ENCODE measurements at places on chromosomes 2 and 18.

DNA sequence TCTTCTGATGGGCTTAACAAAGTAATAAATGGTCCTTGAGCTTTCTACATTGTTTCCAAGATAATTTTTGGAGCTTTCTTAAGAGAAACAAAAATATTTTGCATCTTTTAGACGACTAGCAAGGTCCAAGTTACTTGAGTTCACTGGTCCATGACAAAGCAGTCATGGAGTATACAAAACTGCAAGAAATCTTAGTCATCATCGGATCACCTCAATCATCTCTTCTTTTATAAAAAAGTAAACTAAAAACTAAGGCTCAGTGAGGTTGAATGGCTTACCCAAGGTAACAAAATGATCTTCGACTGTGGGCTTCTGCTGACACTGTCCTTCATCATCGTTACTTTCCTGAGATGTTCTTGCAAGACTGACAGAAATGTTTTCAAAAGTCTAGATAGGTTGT, 11.9 kb downstream of the FIGN start:
- no peak for DNase-seq

- no peak for DNase-seq
Observed at GRCh38 chr2:218856167-218856895, 3.3 kb upstream of the WNT6 start.

DNA sequence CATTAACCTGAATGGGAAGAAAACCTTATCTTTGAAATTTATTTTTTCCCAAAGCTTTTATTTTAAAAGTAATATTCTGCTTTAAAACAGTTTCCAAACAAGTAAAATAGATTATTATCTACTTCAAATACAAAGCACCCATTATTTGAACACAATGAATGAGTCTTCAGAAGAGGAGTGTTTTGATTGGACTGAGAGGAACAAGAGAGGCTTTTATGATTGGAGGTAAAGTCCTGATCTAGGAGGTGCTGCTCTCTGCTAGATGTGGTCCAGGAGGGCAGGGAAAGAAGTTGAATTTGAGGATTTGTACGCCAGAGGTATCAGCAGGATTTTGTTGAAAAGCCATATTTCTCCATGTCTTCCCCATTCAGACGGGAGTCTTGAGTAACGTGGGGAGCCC, 900.7 kb downstream of the SOCS6 start:
- DNase-seq: no peak

DNA sequence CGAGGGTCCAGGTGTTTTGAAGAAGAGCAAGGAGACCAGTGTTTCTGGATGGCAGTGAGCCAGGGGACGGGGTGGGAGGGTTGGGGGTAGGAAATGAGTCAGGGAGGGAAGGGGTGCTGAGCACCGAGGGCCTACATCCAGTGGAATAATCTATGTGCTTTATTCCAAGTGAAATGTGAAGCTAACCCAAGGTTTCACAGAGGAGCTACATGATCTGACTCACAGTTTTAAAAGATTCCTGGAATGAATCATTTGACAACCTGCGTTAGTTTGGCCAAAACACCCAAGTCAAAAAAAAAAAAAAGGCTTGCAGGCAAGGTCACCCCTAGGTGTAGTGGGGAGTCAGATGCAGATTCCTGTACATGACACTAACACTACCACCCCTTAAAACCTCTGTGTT, 419.7 kb upstream of the MEX3C start:
- no peak for DNase-seq

- DNase-seq: no peak
Observed at GRCh38 chr2:163552758-163553157, 183.1 kb downstream of the FIGN start.

GRCh38 chr2:236338495-236339184, 74.4 kb upstream of the ASB18 start:
- DNase-seq: no peak

DNA sequence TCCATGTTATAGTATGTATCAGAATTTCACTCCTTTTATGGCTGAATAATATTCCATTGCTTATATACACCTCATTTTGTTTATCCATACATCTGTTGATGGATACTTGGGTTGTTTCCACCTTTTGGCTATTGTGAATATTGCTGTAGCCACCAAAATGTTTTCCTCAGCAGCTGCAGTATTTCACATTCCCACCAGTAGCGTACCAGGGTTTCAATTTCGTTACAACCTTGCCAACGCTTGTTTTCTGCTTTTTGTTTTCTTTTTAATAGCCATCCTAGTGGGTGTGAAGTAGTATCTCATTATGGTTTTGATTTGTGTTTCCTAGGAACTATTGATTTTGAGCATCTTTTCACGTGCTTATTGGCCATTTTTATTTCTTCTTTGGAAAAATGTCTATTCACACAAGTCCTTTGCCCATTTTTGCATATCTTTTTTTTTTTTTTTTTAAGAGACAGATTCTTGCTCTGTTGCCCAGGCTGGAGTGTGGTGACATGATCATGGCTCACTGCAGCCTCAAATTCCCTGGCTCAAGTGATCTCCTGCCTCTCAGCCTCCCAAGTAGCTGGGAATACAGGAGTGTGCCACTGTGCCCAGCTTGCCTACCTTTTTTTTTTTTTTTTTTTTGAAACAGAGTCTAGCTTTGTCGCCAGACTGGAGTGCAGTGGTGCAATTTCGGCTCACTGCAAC, 14.2 kb downstream of the UBXN2A start:
- DNase-seq: no peak

DNA sequence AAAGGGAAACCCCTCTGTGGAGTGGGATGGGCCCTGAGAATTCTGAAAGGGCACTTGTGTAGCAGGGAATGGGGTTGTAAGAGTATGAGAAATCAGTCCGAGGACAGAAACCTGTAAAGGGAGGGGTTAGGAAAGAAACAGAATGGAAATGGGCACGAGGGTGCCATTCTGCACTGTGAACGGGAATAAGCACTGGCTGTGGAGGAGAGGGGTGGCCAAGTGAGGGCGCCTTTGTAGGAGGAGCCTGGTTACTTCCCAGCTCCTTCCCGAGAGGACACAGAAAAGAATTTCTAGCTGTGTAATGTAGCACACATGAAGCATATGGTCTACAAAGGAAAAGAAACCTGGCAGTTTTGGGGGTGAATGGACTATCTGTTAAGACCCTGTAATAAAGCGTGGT, 53.4 kb downstream of the POLR1A start:
- DNase-seq: no peak

DNA sequence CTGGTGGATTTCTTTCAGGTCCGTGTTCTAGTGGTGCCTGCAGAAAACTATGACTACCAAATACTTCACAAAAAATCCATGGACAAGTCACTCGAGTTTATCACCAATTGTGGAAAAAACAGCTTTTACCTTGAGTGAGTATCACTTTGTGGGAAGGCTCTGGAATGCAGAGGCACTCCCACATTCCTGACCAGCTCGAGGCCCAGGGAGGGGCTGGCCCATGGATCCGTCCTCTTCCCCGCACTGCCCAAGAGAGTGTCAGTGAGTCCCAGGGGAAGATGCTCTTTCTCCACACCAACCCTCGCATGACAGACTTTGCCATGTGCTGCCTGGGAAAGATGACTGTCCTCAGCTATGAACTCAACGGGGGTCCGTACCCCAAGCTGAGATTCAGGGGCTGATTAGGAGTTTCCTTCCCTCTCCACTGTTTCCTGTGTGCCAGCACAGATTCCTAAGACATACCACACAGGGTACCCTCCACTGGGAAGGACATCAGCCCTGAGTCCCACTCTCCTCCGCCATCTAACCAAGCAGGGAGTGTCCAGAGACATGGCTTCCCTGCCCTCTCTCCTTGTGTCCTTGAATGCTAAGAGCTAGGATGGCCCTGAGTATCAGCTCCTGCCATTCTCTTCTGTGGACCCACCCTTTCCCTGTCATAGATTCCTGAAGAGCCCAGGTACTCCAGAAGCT, 155.9 kb downstream of the LAMA3 start:
- no peak for DNase-seq

- DNase-seq: no peak
Observed at GRCh38 chr18:13254971-13255927, 36.7 kb downstream of the LDLRAD4 start.

GRCh38 chr2:10875126-10875525, 36.6 kb upstream of the KCNF1 start:
- no peak for DNase-seq

- DNase-seq: no peak
Observed at GRCh38 chr2:68917034-68917718, 35.5 kb downstream of the GKN2 start.

DNA sequence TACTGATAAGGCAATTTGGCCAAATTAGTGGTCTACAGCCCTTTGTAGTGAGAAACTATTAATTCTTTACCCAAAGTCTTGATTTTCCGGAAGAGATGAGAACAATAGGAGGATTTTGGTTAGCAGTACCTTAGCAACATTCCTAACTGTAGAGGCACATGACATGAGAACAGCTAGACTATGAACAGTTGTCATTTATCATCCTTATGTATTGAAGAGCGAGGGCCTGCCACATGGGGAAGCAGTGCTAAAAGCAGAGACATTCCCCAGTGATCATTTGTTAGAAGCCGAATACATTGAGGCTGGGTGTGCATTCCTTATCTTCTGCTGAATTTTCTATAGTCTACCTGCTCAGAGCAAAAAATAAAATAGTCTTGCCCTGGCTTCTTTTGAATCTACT, 65.2 kb downstream of the RBBP8 start:
- no peak for DNase-seq

- no peak for DNase-seq
Observed at GRCh38 chr2:27039426-27039825, 6.7 kb downstream of the TMEM214 start.

GRCh38 chr2:6877402-6878304, at the start of gene RSAD2:
TSS of gene RSAD2 (plus strand) at chr2:6877777. CDS start at chr2:6877801, 24 bp downstream.
- DNase-seq: peak; percentile 8

GRCh38 chr2:134154246-134154645, 99.6 kb upstream of the MGAT5 start:
- no peak for DNase-seq

DNA sequence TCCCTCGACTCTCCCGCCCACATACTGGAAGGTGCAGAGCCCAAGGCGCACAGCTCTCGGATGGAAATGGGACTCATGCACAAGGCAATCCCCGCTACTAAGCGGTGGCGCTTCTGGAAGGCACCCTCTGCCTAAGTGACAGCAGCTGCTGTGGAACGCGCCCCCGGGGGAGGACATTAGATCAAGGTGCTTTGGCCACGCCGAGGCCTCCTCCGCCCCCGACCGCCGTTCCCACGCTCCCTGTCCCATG, 202 bp downstream of the MCEE start:
- DNase-seq: no peak

- no peak for DNase-seq
Observed at GRCh38 chr18:37559194-37559593, 6.4 kb downstream of the CELF4 start.

DNA sequence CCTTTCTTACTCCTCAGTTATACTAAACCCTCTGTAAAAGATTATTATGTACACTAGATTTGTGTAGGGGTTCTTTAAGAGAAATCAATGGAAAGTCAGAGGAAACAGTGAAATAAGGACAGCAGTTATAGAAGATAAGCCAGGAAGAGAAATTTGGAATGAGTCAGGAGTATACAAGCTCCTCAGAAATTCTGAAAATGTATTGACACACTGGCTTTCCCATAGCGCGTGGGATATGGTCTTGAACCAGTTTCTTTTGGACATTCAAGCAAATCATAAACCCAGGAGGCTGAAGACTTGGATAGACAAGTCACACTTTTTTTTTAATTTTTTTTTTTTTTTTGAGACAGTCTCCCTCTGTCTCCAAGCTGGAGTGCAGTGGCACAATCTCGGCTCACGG, 316.1 kb upstream of the MMADHC start:
- no peak for DNase-seq

- no peak for DNase-seq
Observed at GRCh38 chr18:62026586-62026985, 133.8 kb upstream of the RNF152 start.

DNA sequence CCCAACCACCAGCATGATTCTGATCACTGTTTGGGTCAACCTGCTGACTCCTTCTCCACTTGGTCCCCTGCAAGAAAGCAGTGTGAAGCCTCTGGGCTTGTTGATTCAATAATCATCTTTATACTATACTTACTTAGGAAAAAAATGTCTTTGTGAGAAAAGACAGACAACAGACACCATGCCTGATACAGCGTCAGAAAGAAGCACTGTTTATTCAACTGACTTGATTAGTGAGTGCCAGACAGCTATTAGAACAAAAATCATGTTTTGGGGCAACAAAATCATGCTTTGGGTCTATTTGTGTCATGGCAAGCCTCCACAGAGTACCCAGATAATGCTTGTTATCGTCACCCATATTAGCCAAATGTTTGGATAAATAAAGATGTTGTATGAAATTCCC, 58.7 kb upstream of the ATL2 start:
- no peak for DNase-seq

- DNase-seq: no peak
Observed at GRCh38 chr2:3762771-3763447, 59.5 kb downstream of the DCDC2C start.

GRCh38 chr2:3839476-3839875, 136.1 kb downstream of the DCDC2C start:
- DNase-seq: no peak

DNA sequence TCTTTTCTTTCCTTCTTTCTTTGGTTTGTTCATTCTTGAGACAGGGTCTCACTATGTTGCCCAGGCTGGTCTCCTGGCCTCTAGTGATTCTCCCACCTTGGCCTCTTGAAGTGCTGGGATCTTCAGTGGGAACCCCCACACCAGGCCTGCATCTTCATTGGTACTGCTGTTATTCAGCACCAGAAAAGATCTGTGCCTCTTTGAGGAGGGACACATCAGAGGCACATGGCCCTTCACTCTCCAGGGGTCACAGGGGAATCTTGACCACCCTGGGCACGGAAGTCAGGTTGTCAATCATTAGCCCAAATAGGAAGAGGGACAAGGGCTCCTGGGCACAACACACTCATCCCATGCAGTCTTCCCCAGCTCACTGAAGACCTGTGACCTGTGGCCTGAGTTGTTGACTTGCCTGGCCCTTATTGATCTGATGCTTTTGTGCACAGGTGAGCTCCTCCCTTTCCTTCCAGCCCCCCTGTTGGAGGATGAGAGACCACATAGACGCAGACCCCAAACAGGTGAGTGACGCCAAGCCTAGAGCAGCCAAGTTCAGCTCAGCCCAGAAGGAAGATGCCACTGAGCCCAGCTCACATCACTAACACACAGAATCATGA, 33.0 kb upstream of the ODC1 start:
- no peak for DNase-seq

GRCh38 chr2:158578703-158579330, 122.1 kb downstream of the PKP4 start:
- DNase-seq: no peak

Measured in AML-193 (cell line).